ENCODE measurements at places on chromosomes 1 and 21.

DNA sequence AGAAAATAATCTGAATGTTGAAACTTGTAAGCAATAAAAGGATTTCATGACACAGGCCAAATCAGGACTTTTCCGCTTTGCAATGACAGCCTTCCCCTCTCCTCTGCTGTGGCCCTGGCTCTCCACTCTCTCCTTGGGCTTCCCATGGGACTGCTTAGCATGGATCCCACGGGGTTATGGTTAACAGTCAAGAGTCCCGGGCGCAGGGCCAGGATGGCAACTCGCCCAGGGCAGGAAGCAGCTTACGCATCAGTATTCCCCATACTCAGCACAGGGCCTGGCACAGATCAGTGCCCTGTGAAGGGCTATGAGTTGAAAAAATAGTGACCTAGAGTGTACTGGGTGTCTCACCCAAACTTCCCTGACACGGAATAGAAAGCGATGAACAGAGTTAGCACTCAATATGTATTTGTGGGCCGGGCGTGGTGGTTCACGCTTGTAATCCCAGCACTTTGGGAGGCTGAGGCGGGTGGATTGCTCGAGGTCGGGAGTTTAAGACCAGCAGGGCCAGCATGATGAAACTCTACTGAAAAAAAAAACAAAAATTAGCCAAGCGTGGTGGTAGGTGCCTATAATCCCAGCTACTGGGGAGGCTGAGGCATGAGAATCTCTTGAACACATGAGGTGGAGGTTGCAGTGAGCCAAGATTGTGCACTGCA, 29.1 kb upstream of the GRHL3 start:
- DNase-seq: peak; percentile 88

GRCh38 chr1:115082949-115083348, 6.4 kb downstream of the TSPAN2 start:
- no peak for DNase-seq

DNA sequence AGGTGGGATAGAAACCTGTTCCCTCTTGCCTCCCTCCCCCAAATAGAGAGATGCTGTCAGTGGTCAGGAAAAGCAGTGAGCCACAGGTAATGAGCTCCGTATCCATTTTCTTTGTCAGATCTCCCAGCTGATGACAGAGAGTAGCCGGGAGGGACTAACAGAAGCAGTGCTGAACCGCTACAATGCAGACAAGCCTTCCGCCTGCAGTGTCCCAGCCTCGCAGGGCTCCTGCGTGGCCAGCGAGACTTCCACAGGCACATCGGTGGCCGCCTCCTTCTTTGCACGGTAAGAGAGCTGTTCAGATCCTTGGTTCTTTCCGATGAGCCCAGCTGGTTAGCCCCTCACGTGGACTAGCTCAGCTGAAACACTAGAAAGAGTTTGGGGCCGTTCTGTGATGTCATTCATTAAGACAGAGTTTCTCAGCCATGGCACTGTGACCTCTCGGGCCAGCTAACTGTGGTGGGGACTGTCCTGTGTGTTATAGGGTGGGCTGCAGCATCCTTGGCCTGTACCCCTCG, 264.7 kb downstream of the KIF26B start:
- DNase-seq: no peak

DNA sequence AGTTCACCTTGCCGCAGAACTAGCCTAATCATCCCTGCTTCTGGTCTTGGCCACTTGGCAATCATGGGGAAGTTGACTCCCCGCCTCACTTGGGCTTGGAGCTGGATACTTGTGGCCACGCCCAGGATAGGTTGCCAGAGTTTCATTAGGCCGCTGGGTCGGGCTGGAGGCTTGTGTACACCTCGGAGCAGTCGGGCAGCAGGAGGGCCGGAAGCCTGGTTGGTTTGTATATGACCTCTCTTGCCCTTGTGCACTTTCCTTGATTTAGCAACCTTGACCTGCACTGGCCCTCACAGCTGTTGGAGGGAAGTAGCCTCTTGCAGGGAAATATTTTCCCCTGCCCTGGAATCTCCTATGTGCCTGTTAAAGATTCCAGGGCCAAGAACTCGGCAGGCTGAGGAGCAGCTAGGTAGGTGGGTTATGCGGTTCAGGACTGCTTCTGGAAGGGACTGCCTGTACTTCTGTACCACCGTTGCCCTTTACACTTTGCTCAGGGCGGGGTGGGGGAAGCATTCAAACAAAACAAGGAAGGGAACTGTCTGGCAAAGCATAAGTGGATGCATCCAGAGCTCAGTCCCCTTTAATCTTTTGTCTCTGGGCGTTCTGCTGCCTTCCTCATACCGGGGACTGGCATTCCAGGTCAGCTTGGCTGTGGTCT, 83.5 kb downstream of the UCK2 start:
- no peak for DNase-seq

DNA sequence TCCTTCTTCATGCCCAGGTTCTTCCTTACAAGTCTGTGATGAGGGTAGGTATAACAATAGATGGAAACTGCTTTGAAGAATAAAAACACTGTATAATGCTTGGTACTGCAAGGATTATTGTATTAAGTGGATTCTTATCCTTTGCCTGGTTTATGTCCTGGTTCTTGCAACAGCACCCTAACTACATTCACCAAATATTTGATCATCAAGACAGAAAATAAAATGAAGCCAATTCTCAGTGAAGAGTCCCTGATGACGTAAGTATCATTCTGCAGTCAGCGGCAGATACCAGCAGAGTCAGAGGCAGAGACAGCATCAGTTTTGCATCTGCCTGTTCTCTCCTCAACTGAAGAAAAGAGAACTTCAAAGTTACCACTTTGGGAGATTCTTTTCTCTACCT, 19.7 kb downstream of the ARHGEF11 start:
- no peak for DNase-seq

GRCh38 chr21:27722095-27722494, 755.2 kb upstream of the ADAMTS5 start:
- no peak for DNase-seq

- DNase-seq: no peak
Observed at GRCh38 chr1:40848530-40849189, 13.5 kb downstream of the CITED4 start.

DNA sequence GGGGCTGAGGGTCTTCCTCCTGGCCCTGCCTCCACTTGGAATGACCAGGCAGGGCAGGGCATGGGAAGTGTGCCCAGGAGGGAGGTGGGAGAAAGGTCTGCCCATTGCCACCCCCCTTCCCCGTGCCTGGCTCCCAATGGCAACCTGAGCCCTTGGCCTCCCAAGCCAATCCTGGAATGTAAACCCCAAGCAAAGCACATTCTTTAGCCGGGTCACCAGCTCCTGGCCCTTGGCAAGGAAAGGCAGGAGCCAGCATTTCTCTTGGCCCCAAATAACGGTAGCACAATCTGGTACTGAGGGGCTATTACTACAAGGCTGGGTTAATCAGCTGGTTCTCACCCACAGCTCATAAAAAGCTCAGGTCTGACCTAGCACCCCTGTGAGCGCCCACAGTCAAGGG, 6.9 kb upstream of the NUAK2 start:
- no peak for DNase-seq
